ENCODE measurements at places on chromosomes 1 and 21.

- peak; percentile 65 for DNase-seq
Measured at GRCh38 chr1:235597867-235598553, 51.6 kb downstream of the GNG4 start.

GRCh38 chr1:203065191-203065590 lies 20.6 kb downstream of the MYOG start:
- DNase-seq = no peak

DNA sequence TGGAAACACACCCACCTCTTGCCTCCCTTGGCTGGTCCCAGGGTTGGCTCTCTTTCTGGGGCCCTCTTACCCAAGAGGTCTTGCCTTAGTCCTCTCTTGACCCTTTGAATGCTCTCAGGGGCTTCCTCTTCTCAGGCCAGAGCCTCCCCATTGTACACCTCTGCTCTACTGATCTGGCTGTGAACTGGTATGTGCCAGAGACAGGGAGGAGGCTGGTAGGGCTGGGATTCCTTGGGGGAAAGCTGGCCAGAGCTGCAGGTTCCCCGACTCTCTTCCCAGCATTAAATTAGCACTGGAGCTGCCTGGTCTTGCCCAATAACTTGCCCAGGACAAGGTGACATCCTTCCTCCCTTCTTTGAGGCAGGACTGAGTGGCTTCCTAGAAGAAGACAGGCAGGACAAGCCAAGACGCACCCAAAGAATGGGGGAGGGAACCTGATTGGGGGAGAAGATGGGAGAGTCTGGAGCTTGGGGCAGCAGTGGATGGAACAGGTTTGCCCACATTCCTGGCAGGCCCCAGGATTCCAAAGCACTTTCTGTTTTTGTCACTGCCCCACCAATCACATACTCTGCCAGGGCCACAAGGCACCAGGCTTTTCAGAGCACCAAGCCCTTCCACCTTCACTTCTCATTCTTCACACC lies 37.2 kb upstream of the CITED4 start:
- no peak for DNase-seq

GRCh38 chr1:208047476-208047934 lies 136.6 kb upstream of the CD34 start:
- DNase-seq = no peak

GRCh38 chr21:37276377-37276776 lies 9.2 kb upstream of the VPS26C start:
- no peak for DNase-seq

GRCh38 chr21:38494703-38495102 lies 3.6 kb downstream of the ERG start:
- peak; percentile 15 for DNase-seq

- no peak for DNase-seq
Measured at GRCh38 chr1:198047913-198048312, 108.9 kb upstream of the NEK7 start.

DNA sequence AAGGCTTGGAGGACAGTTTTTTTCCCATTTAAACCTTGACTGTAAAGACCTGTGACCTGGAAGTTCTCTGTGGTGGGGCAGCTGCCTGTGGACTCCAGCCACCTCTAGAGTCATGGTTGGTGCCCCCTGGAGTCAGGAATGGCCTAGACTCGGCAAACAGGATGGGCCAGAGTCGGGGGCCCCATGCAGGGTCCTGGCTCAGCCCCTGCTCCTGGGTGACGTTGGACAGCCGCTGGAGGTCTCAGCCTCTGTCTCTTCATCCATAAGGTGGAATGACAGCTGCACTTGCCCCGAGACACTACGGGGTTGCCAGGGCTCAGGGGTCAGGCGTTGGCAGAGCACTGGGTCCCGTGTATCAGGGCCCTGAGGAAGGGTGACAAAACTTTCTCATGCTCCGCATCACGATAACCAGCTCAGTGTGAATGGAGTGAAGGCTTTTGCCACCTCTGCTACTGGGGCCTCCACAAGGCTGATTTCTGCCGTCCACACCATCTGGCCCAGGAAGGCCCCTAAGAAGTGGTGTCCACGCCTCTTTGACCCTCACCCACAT lies 58.5 kb upstream of the TTC34 start:
- no peak for DNase-seq

DNA sequence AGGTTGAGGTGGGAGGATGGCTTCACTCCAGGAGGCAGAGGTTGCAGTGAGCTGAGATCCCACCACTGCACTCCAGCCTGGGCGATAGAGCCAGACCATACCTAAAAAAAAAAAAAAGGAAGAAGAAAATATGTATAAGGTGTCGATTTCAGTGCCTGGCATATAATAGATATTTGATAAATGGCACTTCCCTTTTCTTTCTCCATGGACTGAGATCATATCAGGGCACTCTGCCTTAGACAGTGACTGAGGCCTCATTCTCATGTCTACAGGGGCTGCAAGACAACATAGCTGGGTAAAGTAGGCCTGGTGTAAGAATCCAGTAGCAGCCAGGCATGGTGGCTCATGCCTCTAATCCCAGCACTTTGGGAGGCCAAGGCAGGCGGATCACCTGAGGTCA lies 21.2 kb downstream of the PCAT6 start:
- DNase-seq = no peak

GRCh38 chr1:160222546-160222945 lies 17.4 kb downstream of the PEA15 start:
- DNase-seq = no peak

DNA sequence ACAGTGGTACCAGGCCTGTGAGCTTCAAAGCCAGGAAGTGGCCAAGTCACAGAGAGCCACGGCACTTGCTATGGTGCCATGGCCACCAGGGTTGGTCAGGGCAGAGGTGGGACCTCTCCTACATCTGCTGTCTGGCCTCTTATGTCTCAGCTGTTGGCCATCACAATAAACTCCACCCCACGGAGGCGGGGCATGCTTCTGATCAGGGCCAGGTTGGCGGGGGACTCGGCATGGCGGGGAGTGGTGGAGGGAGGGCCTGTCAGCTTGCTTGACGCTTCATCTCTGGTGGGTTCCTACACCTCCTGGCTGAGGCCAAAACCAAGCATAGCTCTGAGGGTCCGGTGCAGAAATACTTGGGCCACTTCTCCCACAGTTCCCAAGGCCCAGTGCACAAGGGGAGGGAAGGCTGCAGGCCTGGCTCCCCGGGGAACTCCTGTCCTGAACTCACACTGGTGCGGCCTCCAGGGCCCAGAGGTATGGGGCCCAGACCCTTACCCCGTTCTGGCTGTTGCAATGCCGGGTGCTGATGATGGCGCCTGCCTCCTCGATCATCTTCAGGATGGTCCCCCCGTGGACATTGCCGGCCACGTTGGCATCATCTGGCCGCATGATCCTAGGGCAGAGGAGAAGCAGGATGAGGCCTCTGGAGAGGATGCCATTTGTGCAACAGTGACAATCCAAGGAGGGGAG lies 44.2 kb downstream of the ACOT7 start:
- no peak for DNase-seq

- DNase-seq = peak; percentile 13
Measured at GRCh38 chr1:178267646-178268094, 173.8 kb downstream of the RASAL2 start.

DNA sequence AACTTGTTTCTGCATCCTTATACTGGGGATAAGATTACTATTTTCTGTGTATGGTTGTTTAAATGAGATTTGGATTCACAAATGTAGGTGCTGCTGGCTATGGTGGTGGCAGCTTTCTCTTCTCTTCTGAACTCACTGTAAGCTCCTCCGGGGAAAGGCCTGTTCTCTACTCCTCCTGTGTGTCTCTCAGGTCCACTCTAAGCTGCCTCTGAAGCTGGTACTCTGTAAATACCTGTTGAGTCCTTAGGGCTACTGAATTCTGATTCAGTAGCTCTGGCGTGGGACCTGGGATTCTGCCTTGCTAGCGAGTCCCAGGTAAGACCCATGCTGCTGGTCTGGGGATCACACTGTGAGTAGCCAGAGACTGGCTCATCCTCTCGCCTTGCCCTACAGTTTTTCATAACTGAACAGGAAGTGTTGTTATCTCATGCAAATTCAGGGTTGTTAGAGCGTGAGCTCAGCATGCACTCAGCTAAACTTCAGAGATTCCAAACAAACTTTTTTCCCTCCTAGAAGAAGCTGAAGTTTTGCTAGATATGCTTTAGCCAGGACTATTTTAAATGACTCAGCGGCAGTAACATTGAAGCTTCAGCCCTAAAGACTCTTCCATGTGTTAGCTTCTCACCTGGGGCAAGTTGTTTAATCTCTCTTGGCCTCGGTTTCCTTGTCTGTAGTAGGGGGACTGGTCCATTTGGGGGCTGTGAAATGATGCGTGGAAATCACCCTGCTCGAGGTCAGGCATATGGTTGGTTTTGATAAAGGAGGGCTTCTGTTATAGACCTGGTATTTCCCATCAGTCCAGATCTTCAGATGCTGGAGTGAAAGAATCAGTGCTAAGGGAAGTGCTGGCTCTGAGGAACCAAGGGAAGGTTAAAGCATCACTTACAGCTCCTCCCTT lies 271.5 kb upstream of the TMEM51 start:
- DNase-seq = no peak

DNA sequence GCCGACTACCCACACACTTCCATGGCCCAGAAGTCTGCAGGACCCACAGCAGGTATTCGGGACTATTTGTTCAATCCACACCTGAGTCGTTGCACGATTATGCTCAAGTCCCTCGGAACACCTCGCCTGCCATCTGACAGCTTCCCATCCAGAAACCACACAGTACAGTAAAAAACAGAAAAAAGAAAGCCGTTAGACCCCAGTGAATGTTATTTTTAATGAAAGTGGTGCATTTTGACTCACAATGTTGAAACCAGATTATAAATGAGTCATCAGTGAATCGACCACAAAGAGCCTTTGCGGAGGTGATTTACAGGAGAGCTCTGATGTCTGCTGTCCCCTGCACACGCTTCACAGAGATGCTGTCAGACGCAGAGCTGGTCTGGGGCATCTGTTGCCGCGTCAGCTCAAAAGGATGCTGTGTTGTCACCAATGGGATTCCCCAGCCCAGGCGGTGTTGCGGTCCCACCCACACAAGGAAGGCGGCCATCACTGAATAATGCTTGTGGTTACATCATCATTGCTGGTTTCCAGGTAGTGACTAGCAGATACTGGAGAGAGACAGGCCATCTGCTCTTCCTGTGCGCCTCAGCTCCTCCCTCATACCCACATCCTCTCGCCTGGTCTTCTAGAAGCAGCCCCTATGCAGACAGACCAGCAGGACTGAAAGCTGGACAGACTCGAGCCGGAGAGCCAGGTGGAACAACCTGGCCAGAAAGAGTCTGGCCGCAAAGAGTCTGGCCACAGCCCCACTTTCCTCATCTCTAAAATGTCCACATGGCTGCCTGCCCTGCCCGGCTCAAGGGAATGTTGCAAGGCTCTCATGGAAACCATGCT lies 116.8 kb downstream of the TOMM20 start:
- peak; percentile 100 for DNase-seq

- no peak for DNase-seq
Measured at GRCh38 chr21:34330055-34330454, 33.8 kb upstream of the KCNE2 start.

DNA sequence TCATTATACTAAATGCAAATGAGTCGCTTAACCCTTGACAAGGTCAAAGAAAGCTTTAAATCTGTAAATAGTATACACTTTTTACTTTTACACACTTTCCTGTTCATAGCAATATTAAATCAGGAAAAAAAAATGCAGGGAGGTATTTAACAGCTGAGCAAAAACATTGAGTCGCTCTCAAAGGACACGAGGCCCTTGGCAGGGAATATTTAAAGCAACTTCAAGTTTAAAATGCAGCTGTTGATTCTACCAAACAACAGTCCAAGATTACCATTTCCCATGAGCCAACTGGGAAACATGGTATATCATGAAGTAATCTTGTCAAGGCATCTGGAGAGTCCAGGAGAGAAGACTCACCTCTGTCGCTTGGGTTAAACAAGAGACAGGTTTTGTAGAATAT lies 62.7 kb downstream of the CAPN2 start:
- peak; percentile 45 for DNase-seq

GRCh38 chr1:205751036-205751651 lies 1.2 kb upstream of the NUCKS1 start:
- no peak for DNase-seq

DNA sequence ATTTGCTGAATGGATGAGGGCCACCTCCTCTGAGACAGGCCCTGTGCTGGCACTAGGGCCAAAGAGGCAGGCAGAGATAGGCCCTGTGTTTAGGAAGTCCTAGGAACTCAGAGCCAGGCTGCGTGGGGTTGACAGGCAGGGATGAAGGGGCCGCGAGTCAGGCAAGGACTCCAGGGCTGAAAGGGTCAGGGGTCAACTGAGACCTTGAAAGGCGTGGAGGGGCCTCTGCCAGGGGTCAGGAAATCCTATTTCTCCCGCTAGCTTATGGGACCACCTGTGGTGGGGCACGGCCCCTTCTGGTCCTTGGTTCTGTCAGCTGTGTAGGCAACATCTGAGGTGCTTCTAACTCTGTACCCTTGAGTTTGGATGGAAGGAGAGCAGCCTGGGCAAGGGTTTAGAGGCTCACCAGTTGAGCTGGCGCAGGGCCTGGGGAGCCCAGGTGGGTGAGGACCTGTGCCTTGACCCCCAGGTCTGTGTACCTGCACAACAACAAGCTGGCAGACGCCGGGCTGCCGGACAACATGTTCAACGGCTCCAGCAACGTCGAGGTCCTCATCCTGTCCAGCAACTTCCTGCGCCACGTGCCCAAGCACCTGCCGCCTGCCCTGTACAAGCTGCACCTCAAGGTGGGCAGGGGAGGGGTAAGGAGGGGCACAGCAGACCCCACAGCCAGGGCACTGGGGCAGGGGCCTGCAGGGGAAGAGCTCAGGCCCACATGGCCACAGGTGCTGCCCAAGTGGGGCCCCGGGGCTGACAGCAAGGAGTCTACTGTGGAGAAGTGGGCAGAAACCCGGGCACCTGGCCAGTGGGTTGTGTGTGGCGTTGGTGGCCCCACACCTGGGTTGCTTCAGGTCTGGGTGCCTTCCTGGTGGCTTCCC lies 14.9 kb downstream of the PODN start:
- DNase-seq = no peak

GRCh38 chr1:119115311-119115710 lies 25.1 kb downstream of the WARS2 start:
- DNase-seq = no peak

All from HFFc6 (cell line).